ENCODE measurements at places on chromosomes 7 and 10. TPM values are rescaled to one million over a fixed set of nuclear protein-coding genes. Genes with fewer than 3 reads are reported as not detected.
A peak's percentile ranks its signal among the peaks of the same experiment; 100 is the strongest.

Gene CNNM1
- total RNA-seq: 5.5 TPM

Gene LRRD1
- not detected for total RNA-seq

Gene SFTPA2
- total RNA-seq: not detected

Gene FZD1
- total RNA-seq: 0.80 TPM

Gene PON3
- total RNA-seq: 14.1 TPM

Gene SLC18A3
- not detected for total RNA-seq

- no peaks in the 10 kb centered on the region for H3K36me3 ChIP-seq
- no peak overlapping the region for H3K27ac ChIP-seq
- no peaks in the 10 kb centered on the region for H3K4me1 ChIP-seq
Measured at GRCh38 chr7:117659531-117660011, 179.7 kb downstream of the CFTR start.

DNA sequence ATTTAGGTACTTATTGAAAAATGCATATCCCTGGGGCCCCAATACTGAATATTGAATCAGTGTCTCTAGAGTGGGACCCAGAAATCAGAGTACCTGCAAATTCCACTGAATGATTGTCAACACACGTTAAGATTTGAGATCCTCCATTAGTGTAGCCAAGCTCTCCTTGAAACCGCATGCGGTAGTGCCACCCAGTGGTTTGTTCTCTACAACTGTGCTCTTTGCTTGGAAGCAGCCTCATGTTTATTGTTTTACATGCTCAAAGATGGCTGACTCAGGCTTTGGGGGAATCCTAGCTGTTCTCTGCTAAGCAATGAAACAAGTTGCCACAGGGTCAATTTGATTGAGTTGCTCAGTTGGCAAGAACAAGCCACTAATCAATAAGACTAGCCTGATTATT, 340.2 kb upstream of the CELF2 start:
- no peaks in the 10 kb centered on the region for H3K27me3 ChIP-seq
- H3K36me3 ChIP-seq: no peaks in the 10 kb centered on the region
- no peaks in the 10 kb centered on the region for H3K4me1 ChIP-seq
- DNase-seq: no peak
- H3K27ac ChIP-seq: no peak overlapping the region

GRCh38 chr10:44308935-44309334, 76.0 kb downstream of the CXCL12 start:
- peaks cover 7% of the 10 kb centered on the region for H3K4me1 ChIP-seq
- no peak overlapping the region for H3K4me3 ChIP-seq
- H3K27ac ChIP-seq: no peak overlapping the region
- H3K36me3 ChIP-seq: no peaks in the 10 kb centered on the region

GRCh38 chr10:96276831-96277230, 5.5 kb upstream of the BLNK start:
- H3K27ac ChIP-seq: no peak overlapping the region
- H3K4me3 ChIP-seq: no peak overlapping the region
- H3K36me3 ChIP-seq: no peaks in the 10 kb centered on the region
- 0 out of 2 replicates have a peak, but pooled peaks cover 1% of the 10 kb centered on the region for H3K27me3 ChIP-seq
- no peaks in the 10 kb centered on the region for H3K4me1 ChIP-seq

DNA sequence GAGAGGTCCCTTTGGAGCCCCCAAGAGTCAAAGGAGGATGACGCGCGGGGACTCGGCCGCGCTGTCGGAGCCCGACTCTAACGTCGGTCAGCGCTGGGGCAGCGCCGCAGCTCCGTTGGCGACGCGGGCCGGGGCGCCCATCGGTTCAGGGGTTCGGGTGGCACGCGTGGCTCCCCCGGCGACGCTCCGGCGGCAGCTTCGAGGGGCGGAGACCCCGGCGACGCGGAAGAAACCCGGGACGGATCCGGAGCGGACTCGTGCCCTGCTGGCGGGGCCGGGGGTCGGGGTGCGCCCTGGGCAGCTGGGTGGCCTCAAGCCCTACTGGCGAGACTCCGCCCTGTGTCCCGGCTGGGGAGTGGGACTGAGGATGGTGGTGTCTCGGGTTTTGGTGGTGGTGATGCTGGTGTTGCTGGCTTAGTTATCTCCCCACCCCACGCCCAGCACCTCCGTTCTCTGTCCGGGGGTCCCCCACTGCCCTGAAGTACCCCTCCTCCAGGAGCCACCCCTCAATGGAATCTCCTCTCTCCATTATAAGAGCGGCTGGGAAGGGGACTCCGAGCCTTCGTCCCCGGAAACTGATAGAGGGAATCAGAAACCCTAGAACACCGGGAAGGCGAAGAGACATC, at the start of gene NAT16:
NAT16 (minus strand) TSS at position 164 of the 626 bp plus-strand sequence. CDS start 5,486 bp downstream, outside the sequence.
- no peaks in the 10 kb centered on the region for H3K36me3 ChIP-seq
- H3K4me3 ChIP-seq: peak within 1 kb of the TSS; percentile 56
- peaks cover 42% of the 10 kb centered on the region for H3K27me3 ChIP-seq
- no peak for DNase-seq
- H3K27ac ChIP-seq: no peak within 1 kb of the TSS

DNA sequence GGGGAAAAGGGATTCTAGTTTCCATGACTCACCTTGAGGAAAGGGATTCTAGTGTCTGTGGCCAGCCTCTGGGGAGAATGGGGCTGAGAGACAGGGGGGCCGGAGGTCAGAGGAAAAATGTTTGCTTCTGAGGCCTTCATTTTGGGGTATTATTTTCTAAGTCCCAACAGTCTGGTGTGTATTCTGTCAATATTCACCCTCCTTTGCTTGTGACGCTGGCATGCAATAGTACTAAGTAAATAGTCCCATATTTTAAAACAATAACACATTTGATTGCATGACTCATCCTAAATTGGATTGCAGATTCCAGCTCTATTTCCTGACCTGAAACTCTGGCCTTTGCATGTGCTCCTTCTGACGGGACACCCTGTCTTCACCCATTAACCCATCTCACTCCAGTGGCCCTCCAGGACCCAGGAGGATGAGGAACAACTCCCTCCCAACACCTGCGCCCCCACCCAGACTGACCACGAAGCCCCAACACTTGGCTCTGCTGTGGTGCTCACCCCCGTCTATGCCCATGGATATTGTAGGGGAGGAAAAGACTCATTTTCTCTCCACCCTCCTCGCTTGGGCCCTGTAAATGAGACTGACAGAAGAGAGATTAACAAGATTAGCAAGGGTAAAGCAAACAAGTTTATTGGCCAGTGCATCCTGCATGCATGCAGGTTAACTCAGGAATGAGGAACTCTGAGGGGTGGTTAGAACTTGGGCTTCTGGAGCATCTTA, 495.6 kb upstream of the KLF6 start:
- no peak overlapping the region for H3K4me3 ChIP-seq
- no peaks in the 10 kb centered on the region for H3K4me1 ChIP-seq
- H3K36me3 ChIP-seq: no peaks in the 10 kb centered on the region
- H3K27ac ChIP-seq: no peak overlapping the region
- H3K27me3 ChIP-seq: peaks cover 11% of the 10 kb centered on the region
- DNase-seq: no peak

GRCh38 chr7:127828843-127829500, 177.0 kb downstream of the SND1 start:
- no peak for DNase-seq
- H3K27ac ChIP-seq: no peak overlapping the region
- peaks cover 12% of the 10 kb centered on the region for H3K4me1 ChIP-seq
- no peak overlapping the region for H3K4me3 ChIP-seq

DNA sequence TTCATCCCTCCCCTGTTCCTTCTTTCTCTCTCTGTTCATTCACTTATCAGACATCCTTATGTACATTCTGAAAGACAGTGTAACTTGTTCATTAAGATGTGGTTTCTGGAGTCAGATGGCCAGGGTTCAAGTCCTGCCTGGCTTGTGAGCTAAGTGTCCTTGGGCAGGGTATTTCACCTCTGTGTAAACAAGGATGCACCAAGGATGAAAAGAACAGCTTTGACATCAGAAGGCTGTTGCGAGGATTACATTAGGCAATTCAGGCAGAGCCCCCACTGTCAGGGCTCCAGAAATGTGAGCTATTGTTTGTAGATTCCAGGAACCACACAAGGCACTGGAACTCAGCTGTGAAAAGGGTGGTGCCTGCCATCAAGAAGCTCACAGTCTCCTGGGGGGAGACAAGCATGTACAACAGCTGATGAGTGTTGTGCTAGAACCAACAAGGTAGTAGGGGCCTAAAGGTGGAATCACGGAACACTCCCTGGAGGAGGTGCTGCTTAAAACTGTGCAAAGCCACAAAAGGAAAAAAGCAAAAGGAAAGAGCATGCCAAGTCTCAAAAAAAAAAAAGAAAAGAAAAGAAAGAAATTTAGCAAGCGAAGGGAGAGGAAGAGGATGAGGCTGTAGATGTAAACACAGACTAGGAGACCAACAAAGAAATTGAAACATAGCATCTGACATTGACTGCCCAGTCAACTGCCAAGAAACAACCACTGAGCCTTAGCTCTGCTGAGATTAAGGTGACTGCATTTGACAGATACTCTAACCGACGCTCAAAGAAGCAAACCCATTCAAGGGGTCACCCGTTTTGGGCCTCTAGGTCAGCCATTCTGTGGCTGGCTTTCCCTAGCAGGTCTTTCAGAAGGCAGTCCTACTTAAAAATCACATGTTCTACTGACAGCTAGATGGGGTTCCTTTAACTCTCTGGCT, 12.5 kb downstream of the PDLIM1 start:
- peak overlapping the region; percentile 68 for H3K27ac ChIP-seq
- peak; percentile 92 for DNase-seq
- no peak overlapping the region for H3K4me3 ChIP-seq
- H3K4me1 ChIP-seq: peaks cover 99% of the 10 kb centered on the region
- no peaks in the 10 kb centered on the region for H3K36me3 ChIP-seq

DNA sequence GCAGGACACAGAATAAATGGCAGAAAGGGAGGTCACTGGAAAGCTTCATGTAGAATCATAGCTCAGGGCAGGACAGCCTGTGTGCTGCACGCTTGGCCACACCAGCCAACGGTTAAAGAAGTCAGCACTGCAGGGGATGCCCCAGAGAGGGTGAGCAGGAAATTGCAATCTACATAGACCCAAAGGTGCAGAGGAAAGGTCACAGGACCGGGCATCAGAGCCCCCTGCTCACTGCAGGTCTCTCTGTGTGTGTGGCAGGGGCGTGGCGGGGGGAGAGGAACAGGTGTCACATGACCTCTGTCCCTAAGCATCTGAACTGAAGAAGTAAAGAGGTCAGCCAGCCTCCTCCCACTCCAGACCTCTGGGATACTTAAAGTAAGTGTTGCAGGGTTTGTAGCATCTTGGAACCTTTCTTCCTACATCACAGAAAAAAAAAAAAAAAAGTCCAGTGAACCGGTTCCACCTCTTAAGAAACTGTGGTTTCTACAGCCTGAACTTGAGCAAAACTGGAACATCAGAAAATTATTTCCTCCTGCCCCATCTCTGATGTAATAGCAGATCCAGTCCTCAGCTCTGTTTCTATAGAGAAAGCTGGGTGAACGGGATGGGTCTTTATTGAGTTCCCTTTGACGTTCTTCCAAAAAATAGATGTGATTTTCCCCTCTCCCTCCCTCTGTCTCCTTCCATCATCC, 64.3 kb downstream of the RGS10 start:
- H3K36me3 ChIP-seq: no peaks in the 10 kb centered on the region
- peaks cover 48% of the 10 kb centered on the region for H3K27me3 ChIP-seq
- DNase-seq: no peak
- no peaks in the 10 kb centered on the region for H3K4me1 ChIP-seq
- H3K27ac ChIP-seq: no peak overlapping the region

DNA sequence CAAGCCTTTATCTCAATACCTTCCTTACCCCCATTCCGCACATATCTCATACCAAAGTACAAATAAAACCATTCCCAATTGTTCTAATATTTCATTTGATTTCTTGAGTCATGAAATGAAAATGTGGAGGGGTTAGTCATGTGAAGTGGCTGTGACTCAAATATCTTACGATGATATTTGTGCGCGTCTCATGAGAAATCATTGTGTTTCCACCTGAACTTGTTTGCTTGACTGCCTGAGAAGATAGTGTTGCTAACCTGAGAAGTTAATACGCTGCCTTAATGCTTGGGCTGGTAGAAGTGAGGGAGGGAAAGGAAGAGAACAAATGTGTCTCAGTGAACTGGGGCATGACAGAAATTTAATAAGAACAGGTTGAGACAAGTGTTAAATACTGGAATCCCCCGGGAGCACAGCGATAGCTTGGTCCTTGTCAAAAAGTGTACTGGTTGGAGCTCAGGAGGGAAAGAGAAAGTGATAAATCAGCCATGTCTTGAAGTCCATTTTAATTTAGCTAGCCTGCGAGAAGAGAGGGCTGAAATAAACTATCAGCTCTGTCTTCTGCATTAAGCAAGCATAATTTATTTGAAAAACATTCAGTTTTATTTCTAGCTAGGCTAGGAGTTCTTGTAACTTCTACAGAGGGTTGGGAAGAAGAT, 7.2 kb upstream of the EPHA1 start:
- no peak overlapping the region for H3K4me3 ChIP-seq
- H3K4me1 ChIP-seq: peaks cover 9% of the 10 kb centered on the region
- no peak for DNase-seq
- H3K27me3 ChIP-seq: peaks cover 14% of the 10 kb centered on the region
- H3K27ac ChIP-seq: no peak overlapping the region

- H3K4me1 ChIP-seq: no peaks in the 10 kb centered on the region
- H3K4me3 ChIP-seq: no peak overlapping the region
- no peak overlapping the region for H3K27ac ChIP-seq
- no peaks in the 10 kb centered on the region for H3K27me3 ChIP-seq
- peak; percentile 25 for DNase-seq
Measured at GRCh38 chr10:104925232-104925851, 284.3 kb downstream of the SORCS3 start.
